ENCODE measurements at places on chromosomes 5 and 9. TPM values are rescaled to one million over a fixed set of nuclear protein-coding genes. Genes with fewer than 3 reads are reported as not detected.

TNFAIP8 gene
- 7.0 TPM for total RNA-seq

- no peak for DNase-seq
Observed at GRCh38 chr9:89513837-89514236, 15.9 kb upstream of the SEMA4D start.

DNA sequence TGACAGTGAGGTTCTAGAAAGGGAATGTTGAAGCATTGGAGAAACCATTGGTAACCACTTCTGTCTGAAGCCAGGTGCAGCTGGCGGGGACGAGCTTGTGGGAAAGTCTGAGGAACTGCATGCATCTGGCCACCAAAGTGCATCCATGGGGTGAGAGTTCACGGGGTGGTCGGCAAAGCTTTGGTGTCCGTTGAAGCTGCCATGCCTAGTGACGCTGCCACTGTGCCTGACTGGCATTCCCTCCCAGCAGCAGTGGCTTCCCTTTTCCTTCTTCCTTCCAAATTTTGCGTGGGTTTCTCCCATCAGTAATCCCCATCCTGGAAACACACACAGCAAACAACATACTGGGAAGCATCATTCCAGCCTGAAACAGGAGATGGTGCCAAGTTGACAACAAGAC, 145.7 kb upstream of the ALDH1B1 start:
- no peak for DNase-seq

GRCh38 chr9:96483733-96484390, 33.9 kb downstream of the HABP4 start:
- DNase-seq, result no peak

DNA sequence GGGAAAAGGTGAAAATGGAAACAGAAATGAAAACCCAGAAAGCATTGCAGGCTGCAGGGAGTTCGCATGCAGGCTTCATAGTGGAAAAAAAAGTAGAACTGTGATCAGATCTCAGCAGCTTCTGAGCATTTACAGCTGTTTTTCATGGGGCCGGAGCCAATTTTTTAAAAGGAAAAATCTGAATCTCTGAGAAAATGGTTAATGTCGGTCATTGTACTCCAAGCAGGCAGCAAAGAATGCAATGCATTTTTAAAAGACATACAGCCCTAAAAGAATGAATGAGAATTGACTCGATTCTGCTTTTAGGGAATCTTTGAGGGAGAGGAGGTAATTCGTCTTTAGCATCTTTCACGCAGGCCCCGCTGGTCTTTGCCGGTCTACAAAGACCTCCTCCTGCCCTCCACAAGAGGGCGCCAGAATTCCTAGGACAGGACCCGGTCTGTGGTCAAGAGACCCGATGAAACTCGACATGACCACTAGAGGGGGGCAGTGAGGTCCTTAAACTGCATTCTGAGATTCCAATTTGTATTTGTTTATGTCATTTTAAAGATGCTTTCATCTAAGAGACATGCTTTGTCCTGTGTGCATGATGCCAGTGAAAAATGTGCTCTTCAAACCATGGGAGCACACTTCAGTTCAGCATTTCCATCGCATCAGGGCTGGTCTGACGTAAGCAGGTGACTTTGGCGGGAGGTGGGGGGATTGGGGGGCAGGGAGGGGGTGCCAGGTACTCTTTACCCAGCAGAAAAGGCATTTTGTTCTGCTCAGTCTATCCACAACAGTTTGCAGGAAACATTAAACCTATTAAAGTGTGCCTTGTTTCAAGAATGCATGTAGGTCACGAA, 43.7 kb upstream of the TMEM252 start:
- peak; percentile 88 for DNase-seq

GRCh38 chr5:73617510-73618279, 8.3 kb upstream of the ARHGEF28 start:
- no peak for DNase-seq

GRCh38 chr5:83249156-83249555, 171.8 kb downstream of the XRCC4 start:
- no peak for DNase-seq

PCDHGA12 gene
- 2.0 TPM for total RNA-seq

- no peak for DNase-seq
Observed at GRCh38 chr5:93567424-93567823, 13.6 kb downstream of the NR2F1-AS1 start.

MLANA gene
- not detected for total RNA-seq

GRCh38 chr5:81579262-81579924, 171.5 kb downstream of the SSBP2 start:
- DNase-seq, result no peak

DNA sequence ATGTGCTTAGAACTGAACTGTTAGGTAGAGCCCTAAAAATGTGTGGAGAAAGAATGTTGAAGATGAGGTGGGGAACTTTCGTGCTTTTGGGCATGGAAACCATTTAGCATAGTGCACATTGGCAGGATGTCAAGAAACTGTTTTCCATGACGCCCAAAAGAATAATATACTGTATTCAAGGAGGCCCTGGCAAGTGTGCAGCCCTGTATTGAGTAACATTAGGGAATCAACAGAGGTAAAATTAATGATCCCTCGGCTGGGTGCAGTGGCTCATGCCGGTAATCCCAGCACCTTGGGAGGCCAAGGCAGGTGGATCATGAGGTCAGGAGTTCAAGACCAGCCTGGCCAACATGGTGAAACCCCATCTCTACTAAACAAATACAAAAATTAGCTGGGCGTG, 20.9 kb upstream of the PLIN2 start:
- DNase-seq, result no peak

GRCh38 chr9:78781681-78782080, 484.8 kb downstream of the PSAT1 start:
- no peak for DNase-seq

DNA sequence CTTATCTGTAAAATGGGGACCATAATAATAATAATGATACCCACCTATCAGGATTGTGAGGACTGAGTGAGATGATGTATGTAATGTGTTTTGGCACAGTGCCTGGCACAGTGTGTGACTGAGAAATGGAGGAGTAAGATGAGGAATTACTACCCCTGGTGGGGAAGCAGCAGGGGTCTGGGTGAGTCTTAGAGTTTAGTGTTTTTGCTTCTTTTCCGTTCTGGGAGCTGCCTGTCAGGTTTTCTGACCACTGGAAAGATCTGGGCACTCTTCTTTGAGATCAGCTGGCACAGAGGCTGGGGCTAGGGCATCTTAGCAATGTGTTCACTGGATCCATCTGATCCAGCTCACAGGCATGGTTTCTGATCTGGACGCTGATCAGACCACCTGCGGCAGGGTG, 8.5 kb downstream of the LCP2 start:
- no peak for DNase-seq

GRCh38 chr5:31027721-31028120, 165.8 kb upstream of the CDH6 start:
- no peak for DNase-seq

GRCh38 chr9:115691693-115692092, 461.9 kb upstream of the PAPPA start:
- DNase-seq, result no peak

GRCh38 chr9:111630182-111630963, 761 bp upstream of the DNAJC25 start:
- DNase-seq, result peak; percentile 15

- no peak for DNase-seq
Observed at GRCh38 chr5:37626266-37626665, 213.6 kb downstream of the GDNF start.

RNF180 gene
- total RNA-seq, result 3.5 TPM

GRCh38 chr5:173764332-173765028, 123.7 kb upstream of the CPEB4 start:
- peak; percentile 67 for DNase-seq
